ENCODE measurements at places on chromosomes 4 and X. TPM values are rescaled to one million over a fixed set of nuclear protein-coding genes. Genes with fewer than 3 reads are reported as not detected.
A peak's percentile ranks its signal among the peaks of the same experiment; 100 is the strongest.

GRCh38 chr4:189815404-189816192 is 125.1 kb upstream of the FRG1 start:
- DNase-seq: no peak

DNA sequence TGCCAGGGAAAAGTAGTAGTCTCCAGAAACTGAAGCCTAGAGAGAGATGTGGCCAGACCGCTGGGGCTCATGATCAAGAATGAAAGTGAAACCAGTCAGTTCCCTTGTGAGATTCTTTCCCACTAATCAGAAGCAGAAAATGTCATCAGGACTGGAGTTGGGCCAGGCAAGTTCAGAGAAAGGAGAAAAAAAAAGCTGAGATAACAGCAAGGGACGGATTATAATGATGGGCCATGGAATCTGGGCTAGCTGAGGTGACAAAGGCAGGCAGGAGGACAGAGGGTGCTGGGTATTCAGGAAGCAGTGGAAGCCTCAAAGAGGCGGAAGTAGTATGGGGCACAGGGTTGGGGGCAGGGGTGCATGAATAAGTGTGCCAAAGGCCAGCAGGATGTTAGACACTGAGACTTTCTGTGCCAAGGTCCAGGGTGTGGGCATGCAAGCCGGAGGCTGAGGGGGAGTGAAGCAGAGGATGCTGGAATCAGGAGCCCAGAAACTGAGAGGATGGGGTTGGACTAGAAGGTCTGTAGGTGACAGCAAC is 2.5 kb downstream of the CXorf38 start:
- peak; percentile 80 for DNase-seq

GRCh38 chr4:139975830-139976272 is 178.1 kb downstream of the MAML3 start:
- DNase-seq: peak; percentile 55

DNA sequence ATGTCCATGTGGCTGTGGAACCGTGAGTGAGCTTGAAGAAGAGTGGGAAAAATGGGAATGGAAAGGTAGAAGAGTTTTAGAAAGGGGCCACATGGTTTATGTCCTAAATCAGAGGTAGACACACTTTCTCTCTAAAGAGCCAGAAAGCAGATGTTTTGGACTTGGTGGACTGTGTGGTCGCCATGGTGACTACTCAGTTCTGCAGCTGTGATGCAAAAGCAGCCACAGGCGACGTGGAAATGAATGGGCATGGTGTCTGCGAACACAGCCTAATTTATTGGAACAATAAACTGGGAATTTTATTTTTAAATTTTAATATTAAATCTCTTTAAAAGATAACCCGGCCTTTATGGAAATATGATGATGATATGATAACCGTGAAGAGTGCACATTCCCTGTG is 386.0 kb upstream of the FAT1 start:
- no peak for DNase-seq

- DNase-seq: peak; percentile 35
These were observed 905 bp downstream of the NSUN7 start for GRCh38 chr4:40750461-40751258.

- DNase-seq: peak; percentile 60
These were observed 376.0 kb downstream of the BCOR start for GRCh38 chrX:39721566-39722279.

- DNase-seq: no peak
These were observed 12.1 kb upstream of the TENM3 start for GRCh38 chr4:182231080-182231479.

GRCh38 chr4:135976860-135977259 is 1555.4 kb downstream of the PCDH18 start:
- DNase-seq: no peak

GRCh38 chr4:152651473-152652060 is 28.2 kb downstream of the TMEM154 start:
- no peak for DNase-seq

DNA sequence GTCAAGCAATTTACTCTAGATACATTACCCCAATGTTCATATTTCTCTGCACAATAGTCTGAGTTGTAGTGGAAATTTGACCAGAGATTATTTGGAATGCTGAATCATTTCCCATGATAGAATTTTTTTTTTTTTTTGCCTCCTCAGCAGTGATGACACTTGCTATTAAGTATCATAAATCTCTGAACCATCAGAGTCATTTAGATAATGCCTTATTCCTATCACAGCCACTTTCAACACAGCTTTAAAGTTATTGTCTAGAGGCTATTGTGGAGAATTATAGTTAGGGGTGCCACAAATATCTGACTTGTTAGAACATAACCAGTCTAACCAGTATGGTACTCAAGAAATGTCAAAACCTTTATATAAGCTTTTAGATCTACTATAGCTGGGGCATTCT is 79.8 kb downstream of the LCORL start:
- DNase-seq: peak; percentile 13

DNA sequence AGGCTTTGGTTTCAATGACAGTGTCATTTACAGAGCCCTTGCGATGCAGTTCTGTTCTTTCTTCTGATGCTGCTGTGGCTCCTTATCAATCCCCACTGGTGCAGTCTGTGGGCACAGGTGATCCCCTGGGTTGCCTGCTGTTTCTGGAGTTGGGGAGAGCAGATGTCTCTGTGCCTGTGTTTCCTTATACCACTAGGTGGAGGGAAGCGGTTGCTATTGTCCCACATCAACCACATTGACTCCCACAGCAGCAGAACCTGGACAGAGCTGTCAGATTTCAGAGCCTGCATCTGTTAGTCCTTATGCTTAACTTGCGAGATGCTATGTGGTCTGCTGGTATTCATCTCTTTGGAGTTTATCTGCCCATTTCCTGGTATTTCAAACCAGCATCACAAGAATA is 57.7 kb downstream of the NEIL3 start:
- peak; percentile 41 for DNase-seq

DNA sequence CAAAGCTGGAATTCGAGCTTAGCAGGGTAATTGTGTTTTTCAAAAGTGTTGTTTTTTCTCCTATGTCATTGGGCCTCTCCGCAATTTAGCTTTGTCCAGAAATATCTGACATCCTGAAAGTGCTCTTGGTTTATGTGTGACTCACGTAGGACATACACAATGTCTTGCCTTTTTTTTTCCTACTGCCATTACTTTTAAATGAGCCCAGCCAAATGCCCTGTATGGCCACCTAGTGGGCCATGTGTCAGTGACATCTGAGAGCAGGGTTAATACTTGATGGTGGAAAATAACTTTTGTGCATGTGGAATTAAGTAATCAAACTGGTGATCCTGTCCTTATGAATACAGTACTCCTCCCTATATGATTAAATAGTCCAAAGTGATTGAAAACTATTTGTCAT is 1411.1 kb upstream of the TENM3 start:
- peak; percentile 12 for DNase-seq

- peak; percentile 14 for DNase-seq
These were observed 121.5 kb downstream of the REELD1 start for GRCh38 chr4:146335763-146336409.

DNA sequence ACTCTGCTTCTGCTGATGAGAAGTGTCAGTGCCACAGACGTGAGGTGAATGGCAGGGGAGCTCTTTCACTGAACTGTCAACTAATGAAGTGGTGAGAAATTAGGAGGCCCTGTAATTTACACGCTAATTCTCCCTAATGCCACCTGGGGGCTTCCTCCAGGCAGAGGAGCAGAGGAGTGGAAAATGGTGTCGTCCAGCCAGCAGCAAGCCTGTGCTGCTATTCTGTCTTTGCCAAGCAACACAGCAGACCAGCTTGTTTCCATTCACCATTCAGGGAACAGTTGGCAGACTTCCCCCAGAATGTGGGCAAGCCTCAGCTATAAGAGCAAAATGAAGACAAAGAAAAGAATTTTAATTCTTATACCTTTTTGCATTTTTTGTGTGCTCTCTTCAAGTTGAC is 245.2 kb upstream of the TET2 start:
- DNase-seq: no peak

GRCh38 chr4:94877973-94878372 is 120.2 kb downstream of the BMPR1B start:
- peak; percentile 72 for DNase-seq

Gene SHROOM3
- 44.6 TPM for total RNA-seq

Gene AFF2
- total RNA-seq: 1.1 TPM

Gene SLC25A53
- total RNA-seq: 6.1 TPM

Gene CCDC110
- total RNA-seq: 0.38 TPM

Measured in GM23248 (cell line).